ENCODE measurements at places on chromosomes 13 and 19.

GRCh38 chr13:100826441-100826840 lies 151.8 kb upstream of the TMTC4 start:
- DNase-seq, result no peak

DNA sequence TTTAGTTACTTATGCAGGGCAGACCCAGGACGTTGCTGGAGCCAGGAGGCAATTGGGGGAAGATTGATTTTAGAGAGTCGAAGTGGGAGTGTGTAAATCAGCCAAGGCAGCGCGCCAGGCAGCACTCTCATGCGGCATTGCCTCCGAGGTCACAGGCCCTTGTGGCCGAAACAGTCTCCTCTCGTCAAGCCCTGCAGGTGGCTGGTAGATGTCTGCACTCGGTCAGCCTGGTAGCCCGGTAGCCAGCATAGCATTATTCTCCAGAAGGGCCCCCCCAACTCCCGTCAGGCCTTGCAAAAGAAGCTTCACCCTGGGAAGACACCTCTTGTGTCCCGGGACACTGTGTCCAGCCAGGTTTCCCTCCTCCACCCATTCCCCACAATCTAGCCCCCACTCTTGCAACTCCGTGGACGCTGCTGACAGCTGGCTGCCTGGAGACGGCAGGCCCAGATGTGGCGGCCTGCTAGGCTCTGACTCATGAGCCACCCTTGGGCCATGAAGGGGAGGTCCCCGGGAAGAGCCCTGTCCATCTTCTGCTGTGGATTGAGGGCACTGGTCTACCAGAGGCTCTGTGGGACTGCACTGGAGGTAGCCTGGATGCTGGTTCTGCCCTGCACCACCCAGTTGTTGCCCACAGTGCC lies 2.6 kb upstream of the PEPD start:
- DNase-seq, result no peak

GRCh38 chr19:58154287-58154678 lies 3.7 kb upstream of the ZNF329 start:
- no peak for DNase-seq

DNA sequence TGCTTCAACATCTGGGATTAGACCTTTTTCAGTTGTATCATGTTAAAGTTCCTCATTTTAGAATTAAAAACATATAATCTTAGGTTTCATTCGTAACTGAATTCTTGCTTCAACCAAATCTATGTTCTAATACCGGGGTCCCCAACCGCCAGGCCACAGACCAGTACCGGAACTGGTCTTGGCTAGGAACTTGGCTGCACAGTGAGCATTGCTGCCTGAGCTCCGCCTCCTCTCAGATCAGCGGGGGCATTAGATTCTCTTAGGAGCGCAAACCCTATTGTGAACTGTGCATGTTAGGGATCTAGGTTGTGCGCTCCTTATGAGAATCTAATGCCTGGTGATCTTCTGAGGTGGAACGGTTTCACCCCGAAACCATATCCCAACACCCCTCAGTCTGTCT lies 19.2 kb downstream of the ITM2B start:
- no peak for DNase-seq

DNA sequence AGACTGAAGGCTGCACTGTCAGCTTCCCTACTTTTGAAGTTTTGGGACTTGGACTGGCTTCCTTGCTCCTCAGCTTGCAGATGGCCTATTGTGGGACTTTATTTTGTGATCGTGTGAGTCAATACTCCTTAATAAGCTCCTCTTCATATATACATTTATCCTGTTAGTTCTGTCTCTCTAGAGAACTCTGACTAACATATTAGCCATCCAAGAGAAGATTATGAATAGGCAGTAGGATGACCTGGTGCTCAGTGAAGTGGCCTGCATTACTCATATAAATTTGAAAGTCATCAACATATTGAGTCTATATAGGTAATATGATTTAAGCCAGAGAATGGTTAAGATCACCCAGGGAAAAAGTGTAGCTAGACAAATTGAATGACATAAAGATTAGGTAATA lies 136.3 kb upstream of the UFM1 start:
- DNase-seq, result no peak

DNA sequence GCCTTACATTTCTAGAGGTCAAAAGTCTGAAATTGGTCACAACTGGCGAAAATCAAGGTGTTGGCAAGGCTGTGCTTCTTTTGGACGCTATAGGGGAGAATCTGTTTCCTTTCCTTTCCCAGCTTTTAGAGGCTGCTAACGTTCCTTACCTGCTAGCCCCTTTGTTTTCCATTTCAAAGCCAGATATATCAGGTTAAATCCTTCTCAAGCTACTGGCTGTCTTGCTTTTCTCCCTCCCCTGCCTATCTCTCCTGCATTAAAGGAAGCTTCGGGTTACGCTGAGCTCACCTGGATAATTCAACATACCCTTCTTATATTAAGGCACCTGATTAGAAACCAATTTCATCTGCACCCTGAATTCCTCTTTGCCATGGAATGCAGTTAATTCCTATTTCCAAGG lies 1569.7 kb upstream of the SLC10A2 start:
- no peak for DNase-seq

GRCh38 chr19:48372904-48373303 lies 8.7 kb downstream of the SYNGR4 start:
- no peak for DNase-seq

DNA sequence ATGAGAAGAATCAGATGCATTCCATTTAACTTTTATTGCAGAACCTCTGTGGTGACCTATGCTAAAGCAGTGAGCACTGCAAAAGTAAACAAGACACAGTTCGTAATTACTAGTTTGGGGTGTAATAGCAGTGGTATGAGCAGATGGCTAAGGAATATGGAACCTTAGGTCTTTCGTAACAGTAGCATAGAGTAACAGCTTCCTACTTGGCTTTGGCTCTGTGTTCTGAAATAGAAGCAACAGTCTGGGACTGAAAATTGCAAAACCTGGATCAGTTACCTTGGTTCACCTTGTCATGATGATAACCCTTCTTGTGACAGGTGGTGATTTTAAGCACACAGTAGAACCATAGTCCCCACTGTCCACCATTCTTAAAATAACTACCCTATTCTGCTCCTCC lies 303.4 kb downstream of the GPC6 start:
- no peak for DNase-seq
